ENCODE measurements at places on chromosomes 16 and 17.

- H3K36me3 ChIP-seq = peaks cover 12% of the 10 kb centered on the region
- no peak for DNase-seq
- H3K4me1 ChIP-seq = no peaks in the 10 kb centered on the region
- H3K27ac ChIP-seq = no peak overlapping the region
- no peak overlapping the region for H3K4me3 ChIP-seq
These were observed 18.6 kb downstream of the KCTD2 start for GRCh38 chr17:75065562-75066151.

GRCh38 chr17:74444406-74444805, 12.5 kb downstream of the GPRC5C start:
- DNase-seq = no peak
- no peak overlapping the region for H3K4me3 ChIP-seq
- peaks cover 3% of the 10 kb centered on the region for H3K4me1 ChIP-seq
- H3K36me3 ChIP-seq = peaks cover 3% of the 10 kb centered on the region
- H3K27me3 ChIP-seq = no peaks in the 10 kb centered on the region

- no peak overlapping the region for H3K27ac ChIP-seq
- no peak overlapping the region for H3K4me3 ChIP-seq
- DNase-seq = no peak
- H3K4me1 ChIP-seq = peaks cover 1% of the 10 kb centered on the region
These were observed 7.3 kb downstream of the TAT start for GRCh38 chr16:71569621-71570020.

DNA sequence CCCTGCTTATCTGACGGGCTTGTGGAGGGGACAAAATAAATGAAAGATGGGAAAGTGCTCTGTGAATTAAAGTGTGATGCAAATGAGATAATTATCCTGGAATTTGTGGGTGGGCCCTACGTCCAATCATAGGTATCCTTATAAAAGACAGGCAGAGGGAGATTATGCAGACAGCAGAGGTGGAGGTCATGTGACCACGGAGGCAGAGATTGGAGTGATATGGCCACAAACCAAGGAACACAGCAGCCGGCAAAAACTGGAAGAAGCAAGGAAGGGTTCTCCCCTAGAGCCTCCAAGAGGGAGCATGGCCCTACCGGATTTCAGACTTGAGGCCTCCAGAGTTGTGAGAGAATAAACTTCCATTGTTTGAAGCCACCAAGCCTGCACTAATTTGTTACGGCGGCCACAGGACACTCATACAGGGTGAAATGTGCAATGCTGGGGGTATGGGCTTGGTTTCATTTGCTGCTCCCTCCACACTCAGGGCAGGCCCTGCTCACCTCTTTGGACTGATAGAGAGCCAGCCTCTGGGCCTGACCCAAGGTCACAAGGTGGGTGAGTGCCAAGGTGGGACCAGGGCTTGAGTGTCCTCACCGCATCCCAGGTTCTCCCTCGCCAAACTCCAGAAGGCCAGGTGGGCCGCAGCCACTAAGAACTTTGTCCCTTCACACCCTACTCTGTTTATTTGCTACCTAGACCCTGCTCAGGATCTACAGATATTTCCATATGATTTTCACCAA, 149.6 kb upstream of the TNRC6C start:
- no peak for DNase-seq
- H3K4me1 ChIP-seq = peaks cover 6% of the 10 kb centered on the region
- H3K27ac ChIP-seq = no peak overlapping the region

GRCh38 chr17:17235212-17236174, 1.5 kb downstream of the FLCN start:
- H3K4me1 ChIP-seq = 0 out of 2 replicates have a peak, but pooled peaks cover 2% of the 10 kb centered on the region
- H3K27ac ChIP-seq = no peak overlapping the region
- H3K36me3 ChIP-seq = peaks cover 4% of the 10 kb centered on the region
- no peak for DNase-seq
- no peak overlapping the region for H3K4me3 ChIP-seq

DNA sequence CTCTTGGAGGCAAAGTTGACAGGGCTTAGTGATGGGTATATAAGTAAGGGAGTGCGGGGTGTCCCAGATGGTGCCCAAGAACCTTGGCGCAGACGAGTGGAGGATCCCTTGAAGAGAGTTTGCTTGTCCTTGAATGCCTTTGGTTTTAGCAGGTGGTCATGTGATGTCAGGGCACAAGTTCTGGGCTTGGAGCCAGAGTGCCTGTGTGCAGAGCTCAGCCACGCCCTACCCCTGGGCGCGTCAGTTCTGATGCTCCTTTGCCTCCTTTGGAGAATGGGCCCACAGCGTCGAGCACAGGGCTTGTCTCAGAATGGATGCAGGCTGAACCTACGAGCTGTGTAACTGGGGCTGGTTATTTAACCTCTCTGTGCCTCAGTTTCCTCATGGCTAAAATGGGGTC, 412.2 kb upstream of the EEF2KMT start:
- no peak for DNase-seq
- H3K36me3 ChIP-seq = no peaks in the 10 kb centered on the region
- no peak overlapping the region for H3K27ac ChIP-seq
- H3K4me3 ChIP-seq = no peak overlapping the region
- no peaks in the 10 kb centered on the region for H3K4me1 ChIP-seq

DNA sequence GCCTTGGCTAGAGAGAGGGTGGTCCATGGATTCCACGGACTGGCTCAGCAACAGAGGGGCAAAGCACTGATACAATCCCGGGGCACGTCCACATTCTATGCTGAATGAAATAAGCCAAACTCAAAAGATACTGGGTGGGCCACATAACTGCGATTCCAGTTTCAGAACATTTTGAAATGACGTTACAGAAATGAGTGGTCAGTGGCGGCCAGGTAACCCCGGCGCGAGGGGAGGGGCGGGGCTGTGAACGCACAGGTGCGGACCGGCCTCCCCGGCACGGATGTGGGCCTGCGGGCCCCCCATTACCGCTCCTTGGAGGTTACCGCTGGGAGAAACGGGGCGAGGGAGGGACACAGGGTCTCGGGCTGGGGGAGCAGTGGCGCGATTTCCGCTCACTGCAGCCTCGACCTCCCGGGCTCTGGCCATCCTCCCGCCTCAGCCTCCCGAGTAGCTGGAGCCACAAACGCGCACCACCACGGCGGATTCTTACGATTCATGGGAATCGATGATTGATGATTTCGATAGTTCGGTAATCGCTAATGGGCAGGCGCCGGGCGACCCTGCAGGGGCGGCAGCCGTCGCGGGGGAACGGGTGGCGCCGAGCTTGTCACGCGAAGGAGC, 559 bp downstream of the MVD start:
- H3K4me3 ChIP-seq = peak overlapping the region; percentile 91
- DNase-seq = no peak
- H3K36me3 ChIP-seq = peaks cover 10% of the 10 kb centered on the region
- H3K27me3 ChIP-seq = no peaks in the 10 kb centered on the region

- H3K27ac ChIP-seq = no peak overlapping the region
- no peaks in the 10 kb centered on the region for H3K27me3 ChIP-seq
- DNase-seq = no peak
These were observed 93.0 kb downstream of the RAP1GAP2 start for GRCh38 chr17:2889256-2889655.

GRCh38 chr16:87740441-87740840, 25.3 kb downstream of the KLHDC4 start:
- H3K4me1 ChIP-seq = no peaks in the 10 kb centered on the region
- H3K27me3 ChIP-seq = no peaks in the 10 kb centered on the region
- H3K27ac ChIP-seq = no peak overlapping the region
- no peak overlapping the region for H3K4me3 ChIP-seq
- no peak for DNase-seq
- peaks cover 13% of the 10 kb centered on the region for H3K36me3 ChIP-seq

DNA sequence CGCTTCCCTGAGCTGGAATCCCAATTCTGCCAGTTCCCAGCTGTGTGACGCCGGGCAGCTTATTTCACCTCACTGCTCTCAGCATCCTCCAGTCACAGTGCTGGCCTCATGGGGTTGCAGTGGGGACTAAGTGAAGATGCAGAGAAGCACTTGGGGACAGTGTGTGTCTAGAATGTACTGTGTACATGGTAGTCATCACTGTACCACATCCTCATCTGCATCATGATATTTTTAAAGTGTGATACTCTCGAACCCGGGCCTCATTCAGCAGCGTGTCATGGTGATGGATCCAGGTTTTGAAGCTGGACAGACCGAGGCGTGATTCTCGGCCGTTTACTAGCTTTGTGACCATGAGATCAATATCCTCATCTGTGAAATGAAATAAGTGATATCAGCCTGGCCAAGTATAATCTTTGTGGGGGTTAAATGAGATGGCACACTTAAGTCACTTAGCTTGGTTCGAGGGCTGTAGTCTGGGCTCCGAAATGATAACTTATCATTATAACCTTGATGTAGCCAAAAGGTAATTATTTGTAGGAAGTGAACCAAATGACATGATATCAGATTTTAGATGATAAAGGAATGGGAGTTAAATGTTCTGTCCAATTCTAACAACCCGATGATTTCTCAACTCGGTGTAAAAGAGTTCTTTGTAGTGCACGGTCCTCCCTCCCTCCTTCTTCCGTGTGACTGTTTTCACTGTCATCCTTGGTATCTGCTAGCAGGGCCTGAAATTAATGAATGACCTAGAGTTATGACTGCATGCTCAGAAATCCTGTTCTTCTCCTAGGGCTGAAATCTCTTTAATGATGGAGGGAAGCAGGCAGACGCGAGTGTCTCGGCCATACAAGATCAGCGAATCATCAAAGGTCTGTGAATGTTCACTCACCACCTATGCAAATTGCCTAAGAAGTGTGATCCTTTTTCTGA, 2.0 kb downstream of the KLHL36 start:
- no peak overlapping the region for H3K4me3 ChIP-seq
- no peaks in the 10 kb centered on the region for H3K27me3 ChIP-seq
- DNase-seq = no peak
- H3K36me3 ChIP-seq = peaks cover 7% of the 10 kb centered on the region
- H3K4me1 ChIP-seq = 0 out of 2 replicates have a peak, but pooled peaks cover 1% of the 10 kb centered on the region
- H3K27ac ChIP-seq = no peak overlapping the region

DNA sequence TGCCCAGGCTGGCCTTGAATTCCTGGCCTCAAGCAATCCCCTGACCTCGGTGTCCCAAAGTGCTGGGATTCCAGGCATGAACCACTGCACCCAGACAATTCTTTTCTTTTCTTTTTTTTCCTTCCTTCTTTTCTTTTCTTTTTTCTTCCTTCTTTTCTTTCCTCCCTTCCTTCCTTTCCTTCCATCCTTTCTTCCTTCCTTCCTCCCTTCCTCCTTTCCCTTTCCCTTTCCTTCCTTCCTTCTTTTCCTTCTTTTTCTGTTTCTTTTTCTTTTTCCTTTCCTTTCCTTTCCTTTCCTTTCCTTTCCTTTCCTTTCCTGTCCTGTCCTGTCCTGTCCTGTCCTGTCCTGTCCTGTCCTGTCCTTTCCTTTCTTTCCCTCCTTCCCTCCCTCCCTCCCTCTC, 44.6 kb downstream of the PLCG2 start:
- H3K27ac ChIP-seq = no peak overlapping the region
- H3K4me3 ChIP-seq = no peak overlapping the region
- no peak for DNase-seq
- peaks cover 4% of the 10 kb centered on the region for H3K4me1 ChIP-seq
- no peaks in the 10 kb centered on the region for H3K36me3 ChIP-seq

DNA sequence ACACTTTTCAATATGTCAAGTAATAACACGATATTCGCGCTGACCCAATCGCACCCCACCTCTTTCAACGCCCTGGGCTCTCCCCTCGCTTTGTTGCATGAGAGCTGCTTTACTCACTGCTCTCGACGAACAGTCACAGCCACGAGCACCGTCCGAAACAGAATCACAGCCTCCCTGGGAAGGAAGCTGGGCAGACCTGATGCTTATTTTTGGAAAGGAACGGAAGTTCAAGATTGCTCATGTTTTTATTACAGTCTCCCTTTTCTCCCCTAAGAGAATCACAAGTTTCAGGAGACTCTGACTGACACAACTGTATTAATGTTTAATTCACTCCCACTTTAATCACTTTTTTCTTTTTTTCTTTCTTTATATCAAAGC, 67.8 kb downstream of the ANKRD11 start:
- H3K27ac ChIP-seq = no peak overlapping the region
- DNase-seq = no peak
- H3K4me3 ChIP-seq = no peak overlapping the region
- no peaks in the 10 kb centered on the region for H3K36me3 ChIP-seq
- peaks cover 8% of the 10 kb centered on the region for H3K4me1 ChIP-seq

- H3K27ac ChIP-seq = no peak overlapping the region
- H3K36me3 ChIP-seq = no peaks in the 10 kb centered on the region
- no peak for DNase-seq
- no peaks in the 10 kb centered on the region for H3K27me3 ChIP-seq
- H3K4me3 ChIP-seq = no peak overlapping the region
These were observed 74.5 kb upstream of the RCVRN start for GRCh38 chr17:9979463-9979995.

- DNase-seq = no peak
- H3K27ac ChIP-seq = no peak overlapping the region
- no peaks in the 10 kb centered on the region for H3K27me3 ChIP-seq
- no peaks in the 10 kb centered on the region for H3K4me1 ChIP-seq
These were observed 1334.8 kb downstream of the CDH11 start for GRCh38 chr16:63787014-63787413.

DNA sequence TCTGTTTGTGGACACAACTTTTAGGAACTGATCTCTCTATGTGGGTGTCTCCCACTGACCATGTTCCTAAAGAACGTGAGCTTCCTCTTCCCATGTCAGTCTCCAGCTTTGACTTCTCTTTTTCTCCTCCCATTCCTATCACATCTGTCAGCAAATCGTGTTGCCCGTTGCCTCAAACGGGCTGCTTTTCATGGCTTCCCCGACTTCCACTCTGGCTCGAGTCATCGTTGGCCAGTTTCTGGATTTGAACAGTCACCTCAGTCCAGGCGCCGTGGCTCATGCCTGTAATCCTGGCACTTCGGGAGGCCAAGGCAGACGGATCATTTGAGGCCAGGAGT, 5.4 kb downstream of the ABCC1 start:
- no peak for DNase-seq
- no peaks in the 10 kb centered on the region for H3K27me3 ChIP-seq
- no peaks in the 10 kb centered on the region for H3K36me3 ChIP-seq
- H3K4me1 ChIP-seq = peaks cover 9% of the 10 kb centered on the region
- H3K27ac ChIP-seq = no peak overlapping the region

DNA sequence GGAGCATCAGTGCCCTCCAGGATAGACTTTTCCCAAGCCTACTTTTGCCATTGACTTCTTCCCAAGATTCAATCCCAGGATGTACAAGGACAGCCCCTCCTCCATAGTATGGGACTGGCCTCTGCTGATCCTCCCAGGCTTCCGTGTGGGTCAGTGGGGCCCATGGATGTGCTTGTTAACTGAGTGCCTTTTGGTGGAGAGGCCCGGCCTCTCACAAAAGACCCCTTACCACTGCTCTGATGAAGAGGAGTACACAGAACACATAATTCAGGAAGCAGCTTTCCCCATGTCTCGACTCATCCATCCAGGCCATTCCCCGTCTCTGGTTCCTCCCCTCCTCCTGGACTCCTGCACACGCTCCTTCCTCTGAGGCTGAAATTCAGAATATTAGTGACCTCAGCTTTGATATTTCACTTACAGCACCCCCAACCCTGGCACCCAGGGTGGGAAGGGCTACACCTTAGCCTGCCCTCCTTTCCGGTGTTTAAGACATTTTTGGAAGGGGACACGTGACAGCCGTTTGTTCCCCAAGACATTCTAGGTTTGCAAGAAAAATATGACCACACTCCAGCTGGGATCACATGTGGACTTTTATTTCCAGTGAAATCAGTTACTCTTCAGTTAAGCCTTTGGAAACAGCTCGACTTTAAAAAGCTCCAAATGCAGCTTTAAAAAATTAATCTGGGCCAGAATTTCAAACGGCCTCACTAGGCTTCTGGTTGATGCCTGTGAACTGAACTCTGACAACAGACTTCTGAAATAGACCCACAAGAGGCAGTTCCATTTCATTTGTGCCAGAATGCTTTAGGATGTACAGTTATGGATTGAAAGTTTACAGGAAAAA, 9.7 kb upstream of the CYLD start:
- no peaks in the 10 kb centered on the region for H3K36me3 ChIP-seq
- DNase-seq = no peak
- no peak overlapping the region for H3K4me3 ChIP-seq
- H3K27ac ChIP-seq = no peak overlapping the region
